ENCODE measurements at places on chromosomes 1 and 21.

DNA sequence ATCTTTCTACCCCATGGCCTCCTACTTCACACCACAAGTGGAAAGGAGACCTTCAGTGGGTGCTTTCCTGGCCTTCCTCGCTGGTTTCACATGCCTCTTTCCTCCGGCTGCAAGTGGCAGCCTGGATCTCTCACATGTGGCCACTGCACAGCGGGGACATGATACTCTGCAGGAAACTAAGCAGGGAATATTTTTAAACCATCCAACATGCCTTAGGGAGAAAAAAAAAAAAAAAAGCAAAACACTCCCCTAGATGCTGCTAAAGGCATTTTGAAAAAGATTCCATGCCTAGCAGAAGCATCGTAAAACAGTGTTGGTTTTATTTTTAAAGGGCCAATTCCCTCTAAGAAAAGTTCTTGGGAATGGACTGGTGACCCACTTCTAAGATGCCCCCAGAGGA is 12.2 kb upstream of the GJA5 start:
- no peak for DNase-seq

DNA sequence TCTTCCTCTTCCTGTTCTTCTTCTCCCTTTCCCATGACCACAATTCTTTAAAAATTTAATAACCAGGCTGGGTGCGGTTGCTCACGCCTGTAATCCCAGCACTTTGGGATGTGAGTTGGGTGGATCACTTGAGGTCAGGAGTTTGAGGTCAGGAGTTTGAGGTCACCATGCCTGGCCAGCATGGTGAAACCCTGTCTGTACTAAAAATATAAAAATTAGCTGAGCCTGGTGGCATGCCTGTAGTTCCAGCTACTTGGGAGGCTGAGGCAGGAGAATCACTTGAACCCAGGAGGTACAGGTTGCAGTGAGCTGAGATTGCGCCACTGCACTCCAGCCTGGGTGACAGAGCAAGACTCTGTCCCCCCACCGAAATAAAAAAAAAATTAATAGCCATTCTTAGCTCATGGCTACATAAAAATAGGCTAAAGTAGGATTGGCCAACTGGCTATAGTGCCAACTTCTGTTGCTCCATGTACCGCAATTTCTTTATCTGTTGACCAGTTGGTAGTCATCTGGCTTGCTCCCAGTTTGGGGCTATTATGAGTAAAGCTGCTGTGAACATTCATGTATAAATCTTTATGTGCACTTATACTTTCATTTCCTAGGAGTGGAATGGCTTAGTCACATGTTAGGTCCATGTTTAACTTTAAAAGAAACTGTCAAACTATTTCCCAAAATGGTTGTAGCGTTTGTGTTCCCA is 136.3 kb downstream of the PEX14 start:
- DNase-seq = no peak

DNA sequence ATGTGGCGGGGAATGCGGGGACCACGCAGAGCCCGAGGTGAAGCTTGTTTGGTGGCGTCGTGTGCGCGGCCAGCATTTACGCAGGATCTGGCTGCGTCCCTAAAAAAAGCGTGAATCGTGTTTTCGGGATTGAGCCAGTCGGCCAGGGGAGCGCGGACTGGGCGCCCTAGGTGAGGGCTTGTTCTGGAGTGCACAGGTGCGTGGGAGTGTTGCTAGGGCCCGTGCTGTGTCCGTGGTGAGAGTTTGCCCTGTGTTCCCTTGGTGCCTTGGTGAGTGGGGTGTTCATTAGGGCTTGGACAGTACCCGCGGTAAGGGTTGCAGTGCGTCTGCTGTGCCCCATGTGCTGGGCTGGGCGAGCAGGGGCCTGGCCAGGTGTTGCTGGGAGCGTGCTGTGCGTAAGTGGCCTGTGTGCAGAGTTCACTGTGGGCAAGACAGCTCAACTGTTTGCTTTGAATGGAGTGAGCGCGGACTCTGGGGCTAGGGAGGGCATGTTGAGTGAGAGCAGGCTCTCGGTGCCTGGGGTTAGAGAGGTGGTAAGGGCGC is 673 bp downstream of the CD46 start:
- DNase-seq = peak; percentile 20

DNA sequence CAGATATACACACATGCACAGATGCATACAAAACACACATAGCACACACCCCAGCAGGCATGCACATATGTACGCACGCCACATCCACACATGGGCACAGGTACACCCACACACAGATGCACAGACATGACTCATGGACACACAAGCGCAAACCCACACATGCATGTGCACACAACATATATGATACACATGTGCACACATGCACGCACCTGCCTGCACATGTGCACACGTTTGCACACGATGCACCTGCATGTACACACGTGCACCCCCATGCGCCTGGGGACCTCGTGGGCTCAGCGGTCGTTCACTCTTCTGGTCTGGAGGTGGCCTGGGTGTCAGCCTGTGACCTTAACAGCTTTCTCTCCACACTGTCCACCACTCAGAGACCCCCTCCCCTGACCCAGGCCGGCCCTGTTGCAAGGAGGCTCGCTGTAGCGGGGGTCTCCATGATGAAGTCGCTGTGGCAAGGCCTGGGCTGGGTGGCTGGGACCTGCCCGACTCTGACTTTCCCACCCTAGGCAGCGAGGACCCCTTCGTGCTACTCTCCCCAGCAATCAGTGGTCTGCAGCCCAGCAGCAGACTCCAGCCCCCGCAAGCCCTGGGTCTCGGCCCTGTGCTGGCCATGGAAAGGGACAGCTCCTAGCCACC is 92.1 kb upstream of the TTC34 start:
- no peak for DNase-seq

- no peak for DNase-seq
Observed at GRCh38 chr1:13764588-13765332, 64.8 kb downstream of the PRDM2 start.

- peak; percentile 73 for DNase-seq
Observed at GRCh38 chr21:36320421-36321324, 676 bp downstream of the MORC3 start.

GRCh38 chr1:2556277-2556677 is at the start of gene TNFRSF14:
Gene TNFRSF14 (plus strand): TSS chr1:2556371. CDS start chr1:2556665, 294 bp downstream.
- peak; percentile 18 for DNase-seq

DNA sequence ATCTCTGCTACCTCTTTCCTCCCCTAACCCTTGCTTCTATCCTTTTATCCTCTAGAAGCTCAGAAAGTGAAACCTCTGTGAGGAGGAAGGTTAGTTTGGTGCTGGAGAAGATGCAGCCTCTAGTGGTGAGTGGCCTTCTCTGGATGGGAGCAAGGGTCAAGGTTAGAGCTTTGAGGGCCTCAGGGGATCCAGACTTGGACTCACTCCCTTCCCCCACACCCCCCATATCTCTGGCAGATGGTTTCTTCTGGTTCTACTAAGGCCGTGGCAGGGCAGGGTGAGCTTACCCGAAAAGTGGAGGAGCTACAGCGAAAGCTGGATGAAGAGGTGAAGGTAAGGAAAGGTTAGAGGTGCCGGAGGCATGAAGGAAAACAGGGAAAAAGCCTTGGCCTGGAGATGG is 9.2 kb downstream of the CGN start:
- DNase-seq = no peak

DNA sequence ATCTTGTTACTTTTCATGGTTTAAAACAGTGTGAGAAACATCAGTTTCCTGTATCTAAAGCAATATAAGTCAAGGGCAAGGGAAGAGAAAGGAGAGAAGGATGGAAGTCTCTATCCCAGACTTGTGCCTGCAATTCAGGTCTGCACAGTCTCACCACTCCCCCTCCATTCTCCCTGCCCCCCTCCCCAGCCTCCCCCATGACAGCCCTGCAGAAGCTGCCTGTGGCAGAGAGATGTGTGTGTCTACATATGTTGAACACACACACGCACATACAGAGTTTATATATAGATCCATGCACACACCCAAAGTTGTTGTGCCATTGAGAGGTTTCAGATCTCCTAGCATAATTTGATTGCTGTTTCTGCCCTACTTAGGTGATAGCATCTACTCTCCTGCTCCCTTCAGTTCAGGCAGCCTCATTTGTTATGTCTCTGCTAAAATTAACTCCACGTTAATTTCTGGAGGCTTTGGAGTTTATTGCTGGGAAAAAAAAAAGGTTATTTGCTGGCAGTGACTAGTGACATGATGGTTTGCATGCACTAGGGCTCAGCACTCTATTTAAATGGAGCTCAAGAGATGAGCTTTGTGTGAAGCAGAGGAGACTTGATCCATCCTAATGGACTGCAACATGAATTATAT is 124.9 kb upstream of the SMYD2 start:
- no peak for DNase-seq

GRCh38 chr1:198601936-198602889 is 36.6 kb upstream of the PTPRC start:
- DNase-seq = no peak

DNA sequence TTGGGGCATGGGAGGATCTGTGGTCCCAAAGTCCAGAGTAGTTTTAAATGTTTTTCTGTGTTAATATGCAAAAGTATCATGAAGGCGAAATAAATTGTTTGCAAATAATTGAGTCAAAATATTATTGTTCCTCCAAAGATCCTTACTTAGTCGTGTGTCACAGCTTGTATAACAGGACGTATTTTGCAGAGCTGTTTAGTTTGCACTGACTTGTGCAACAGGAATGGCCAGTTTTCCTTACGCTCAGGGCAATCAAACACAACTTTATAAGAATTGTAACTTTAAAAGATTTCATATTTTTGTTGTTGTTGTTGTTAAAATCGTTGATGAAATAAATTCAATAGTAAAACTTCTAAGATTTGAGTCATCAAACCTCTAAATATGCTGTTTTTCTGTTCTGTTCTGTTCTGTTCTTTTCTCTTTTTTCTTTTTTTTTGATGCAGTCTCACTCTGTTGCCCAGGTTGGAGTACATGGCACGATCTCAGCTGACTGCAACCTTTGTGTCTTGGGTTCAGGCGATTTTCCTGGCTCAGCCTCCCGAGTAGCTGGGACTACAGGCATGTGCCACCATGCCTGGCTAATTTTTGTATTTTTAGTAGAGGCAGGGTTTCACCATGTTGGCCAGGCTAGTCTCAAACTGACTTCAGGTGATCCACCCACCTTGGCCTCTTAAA is 60.6 kb downstream of the UCK2 start:
- no peak for DNase-seq

DNA sequence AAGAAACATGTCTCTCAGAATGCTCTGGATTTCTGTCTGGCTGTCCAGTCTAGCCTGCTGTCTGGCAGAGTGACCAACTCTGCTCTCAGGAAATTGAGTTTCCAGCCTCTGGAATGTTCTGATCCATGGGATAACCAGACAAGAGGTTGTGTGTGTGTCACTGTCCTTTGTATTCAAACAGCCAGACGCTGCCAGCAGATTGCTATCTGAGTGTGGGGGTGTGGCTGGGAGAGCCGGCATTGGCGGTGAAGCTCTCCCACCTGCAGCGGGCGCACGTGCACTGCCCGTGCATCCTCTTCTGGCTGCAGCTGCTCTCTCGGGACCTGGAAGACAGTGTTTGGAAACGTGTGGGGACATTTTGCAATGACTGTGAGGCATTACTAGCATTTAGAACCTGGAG is 26.1 kb downstream of the PKP1 start:
- DNase-seq = peak; percentile 12

DNA sequence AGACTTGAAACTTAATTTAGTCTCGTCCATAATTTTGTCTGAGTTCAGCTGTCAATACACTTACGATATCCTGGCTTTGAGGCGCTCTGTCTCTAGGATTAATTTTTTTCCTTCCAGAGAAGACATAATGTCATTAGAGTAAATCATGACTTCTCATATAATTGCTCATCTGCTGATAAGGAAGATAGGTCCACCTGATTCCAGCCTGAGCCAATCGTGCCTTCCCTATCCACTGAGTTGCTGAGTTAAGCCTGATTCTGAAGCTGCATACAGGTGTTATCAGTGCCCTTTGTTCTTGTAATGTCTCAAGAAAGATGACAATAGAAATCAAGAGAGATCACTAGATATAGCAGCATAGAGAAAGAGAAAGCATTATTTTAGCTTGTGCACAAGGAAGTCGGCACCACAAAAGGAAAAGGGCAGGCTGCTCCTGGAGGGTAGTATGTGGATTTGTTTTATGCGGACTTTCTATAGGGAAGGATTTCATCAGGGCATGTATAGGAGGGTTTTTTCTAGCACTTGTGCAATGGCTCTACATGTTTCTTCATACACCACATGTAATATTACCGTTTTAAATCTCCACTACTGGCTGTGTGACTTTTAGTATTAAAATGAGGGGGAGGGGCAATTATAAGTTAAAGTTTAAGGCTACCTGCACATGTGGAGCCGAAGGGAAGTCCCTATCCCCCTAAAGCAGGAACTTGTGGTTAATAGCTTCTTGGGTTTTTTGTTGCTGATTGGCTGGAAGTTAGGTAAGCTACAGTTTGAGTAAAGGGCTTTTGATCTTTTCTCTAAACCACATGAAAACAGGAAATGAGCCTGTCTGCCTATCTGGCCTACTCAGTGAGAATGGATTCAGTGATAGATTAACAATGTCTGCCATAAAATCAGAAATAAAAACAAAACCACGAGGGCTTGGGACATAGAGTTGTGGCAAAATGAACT is 133.4 kb downstream of the PLPPR5 start:
- peak; percentile 3 for DNase-seq

GRCh38 chr1:2583871-2584351 is 2.7 kb upstream of the PRXL2B start:
- DNase-seq = no peak

DNA sequence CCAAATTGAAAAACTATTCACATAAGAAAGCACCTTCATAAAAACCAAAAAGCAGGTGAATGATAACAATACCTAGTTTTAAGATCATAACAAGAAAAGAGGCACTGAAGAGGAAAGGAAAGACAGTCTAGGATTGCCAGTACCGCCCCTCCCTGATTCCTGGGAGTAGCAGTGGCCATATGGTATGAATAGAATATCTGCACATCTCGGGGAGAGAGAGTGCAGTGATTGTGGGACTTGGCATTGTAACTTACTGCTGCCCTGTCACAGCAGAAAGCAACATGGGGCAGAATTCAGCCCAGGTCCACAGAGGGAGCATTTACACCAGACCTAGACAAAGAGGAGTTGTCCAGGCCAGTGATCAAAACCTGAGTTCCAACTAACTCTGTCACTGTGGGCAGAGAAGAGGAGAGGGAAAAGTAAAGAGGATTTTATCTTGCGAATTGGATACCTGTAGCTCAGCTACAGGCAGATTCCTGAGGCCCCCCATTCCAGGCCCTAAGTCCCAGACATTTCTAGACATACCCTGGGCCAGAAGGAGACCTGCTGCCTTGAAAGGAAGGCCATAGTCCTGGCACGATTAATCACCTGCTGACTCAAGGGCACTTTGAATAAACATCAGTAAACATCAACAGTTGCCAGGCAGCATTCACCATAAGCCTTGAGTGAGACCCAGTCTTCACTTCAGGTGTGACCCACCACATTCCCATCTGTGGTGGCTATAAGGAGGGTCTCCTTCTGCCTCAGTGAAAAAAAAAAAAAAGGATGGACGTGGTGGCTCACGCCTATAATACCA is 397.5 kb downstream of the TGFB2 start:
- DNase-seq = no peak

Measured in globus pallidus (tissue), 1 donor.